ENCODE measurements at places on chromosomes 6 and 20. TPM values are rescaled to one million over a fixed set of nuclear protein-coding genes. Genes with fewer than 3 reads are reported as not detected.

- no peak overlapping the region for H3K27ac ChIP-seq
- peaks cover 9% of the 10 kb centered on the region for H3K4me1 ChIP-seq
Measured at GRCh38 chr6:145705561-145705960, 29.8 kb downstream of the EPM2A start.

DNA sequence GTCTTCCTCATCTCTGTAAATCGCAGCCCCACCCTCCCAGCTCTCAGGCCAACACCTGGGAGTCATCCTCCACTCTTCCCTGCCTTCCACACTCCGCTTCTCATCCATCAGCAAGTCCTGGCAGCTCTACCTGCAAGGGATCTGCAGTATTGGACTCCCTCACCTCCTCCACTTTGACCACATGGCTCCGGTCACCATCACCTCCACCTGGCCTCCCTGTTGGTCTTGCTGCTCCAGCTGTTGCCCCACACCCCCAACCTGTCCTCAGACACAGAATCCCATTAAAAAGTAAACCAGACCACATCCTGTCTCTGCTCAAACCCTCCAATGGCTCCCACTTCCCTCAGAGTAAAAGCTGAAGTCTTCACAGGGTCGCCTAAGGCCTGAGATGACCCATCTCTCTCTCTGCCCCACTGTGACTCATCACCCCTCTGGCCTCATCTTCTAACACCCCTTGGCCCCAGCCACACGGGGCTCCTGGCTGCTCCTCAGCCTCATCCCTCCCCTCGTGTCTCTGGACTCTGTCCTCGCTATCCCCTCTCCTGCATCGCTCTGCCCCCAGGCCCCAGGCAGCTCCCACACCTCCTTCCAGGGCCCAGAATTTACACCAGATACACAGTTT, 185.1 kb upstream of the SULF2 start:
- no peaks in the 10 kb centered on the region for H3K4me1 ChIP-seq
- peaks cover 6% of the 10 kb centered on the region for H3K27me3 ChIP-seq
- peak overlapping the region; percentile 24 for H3K27ac ChIP-seq
- H3K4me3 ChIP-seq, result no peak overlapping the region
- no peaks in the 10 kb centered on the region for H3K36me3 ChIP-seq
- DNase-seq, result no peak

DNA sequence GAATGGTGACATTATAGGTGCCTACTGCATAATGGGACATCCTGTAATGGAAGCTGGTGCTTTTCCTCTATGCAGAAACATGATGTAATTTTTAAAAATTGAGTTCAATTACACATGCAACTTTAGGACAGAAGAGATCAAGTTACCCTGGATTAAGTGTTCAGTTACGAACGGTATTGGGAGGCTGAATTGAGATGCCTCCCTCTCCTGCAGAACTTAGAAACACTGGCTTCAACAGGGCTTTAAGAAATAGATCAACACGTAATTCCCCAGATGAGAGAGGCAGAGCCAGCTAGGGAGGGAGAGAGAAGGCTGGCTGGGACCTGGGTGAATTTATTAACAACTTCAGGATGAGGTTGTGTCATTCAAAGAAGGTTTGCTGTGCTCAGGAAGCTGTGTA, 232.8 kb downstream of the CDH26 start:
- no peak overlapping the region for H3K27ac ChIP-seq
- H3K4me3 ChIP-seq, result no peak overlapping the region
- DNase-seq, result no peak
- H3K27me3 ChIP-seq, result peaks cover 7% of the 10 kb centered on the region

DNA sequence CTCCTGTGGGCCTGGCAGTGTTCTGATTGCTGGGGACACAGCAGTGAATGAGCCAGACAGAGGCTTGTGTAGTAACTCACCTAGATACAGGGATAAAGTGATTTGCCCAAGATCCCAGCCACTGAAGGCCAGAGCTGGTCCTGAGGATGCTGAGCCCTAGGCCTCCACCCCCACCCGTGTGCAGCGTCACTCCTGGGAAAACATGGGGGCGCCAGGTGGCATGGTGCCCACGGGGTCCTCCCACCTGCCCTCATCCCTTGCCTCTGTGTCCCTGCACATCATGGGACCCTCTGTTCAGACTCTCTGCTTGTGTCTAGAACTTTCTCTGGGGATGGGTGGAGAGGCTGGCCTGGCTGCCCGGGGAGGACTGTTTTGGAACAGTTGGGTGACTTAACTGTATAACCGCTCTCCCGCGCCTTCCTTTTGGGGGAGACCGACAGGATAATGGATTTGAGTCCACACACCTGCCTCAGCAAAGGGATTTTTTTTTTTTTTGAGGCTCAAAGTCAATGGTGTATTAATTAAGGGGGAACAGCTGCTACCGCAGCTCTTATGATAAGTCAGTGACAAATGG, 19.6 kb downstream of the LEMD2 start:
- peaks cover 10% of the 10 kb centered on the region for H3K4me1 ChIP-seq
- no peaks in the 10 kb centered on the region for H3K36me3 ChIP-seq
- peaks cover 30% of the 10 kb centered on the region for H3K27me3 ChIP-seq
- DNase-seq, result no peak
- H3K4me3 ChIP-seq, result no peak overlapping the region

IPCEF1 gene
- polyA plus RNA-seq, result 80.9 TPM

TCP11 gene
- not detected for polyA plus RNA-seq

ASIP gene
- polyA plus RNA-seq, result not detected

IYD gene
- not detected for polyA plus RNA-seq

FOXQ1 gene
- polyA plus RNA-seq, result not detected

IP6K3 gene
- not detected for polyA plus RNA-seq
